ENCODE measurements at places on chromosomes 3 and 15.

GRCh38 chr3:29265509-29266072 is 15.3 kb upstream of the RBMS3 start:
- no peak for DNase-seq

GRCh38 chr3:113668015-113668414 is 28.4 kb downstream of the USF3 start:
- DNase-seq = no peak

DNA sequence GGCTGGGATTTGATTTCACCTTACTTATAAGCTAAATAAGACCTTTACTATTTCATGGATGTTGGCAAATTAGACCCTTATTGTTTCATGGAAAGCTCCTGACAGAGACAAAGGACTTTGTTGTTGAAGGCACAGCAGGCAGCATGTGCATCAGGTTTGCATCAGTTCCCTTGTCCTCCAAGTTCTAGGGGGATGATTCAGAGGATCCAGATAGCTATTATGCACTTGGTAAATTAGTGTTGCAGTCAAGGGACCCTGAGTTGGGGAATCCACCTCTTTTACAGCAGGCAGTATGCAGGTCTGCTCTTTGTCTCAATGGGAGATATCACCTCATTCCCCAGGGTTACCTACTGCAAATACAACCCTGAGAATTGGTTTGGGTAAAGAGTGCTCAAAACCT is 131.4 kb upstream of the IGSF10 start:
- no peak for DNase-seq

DNA sequence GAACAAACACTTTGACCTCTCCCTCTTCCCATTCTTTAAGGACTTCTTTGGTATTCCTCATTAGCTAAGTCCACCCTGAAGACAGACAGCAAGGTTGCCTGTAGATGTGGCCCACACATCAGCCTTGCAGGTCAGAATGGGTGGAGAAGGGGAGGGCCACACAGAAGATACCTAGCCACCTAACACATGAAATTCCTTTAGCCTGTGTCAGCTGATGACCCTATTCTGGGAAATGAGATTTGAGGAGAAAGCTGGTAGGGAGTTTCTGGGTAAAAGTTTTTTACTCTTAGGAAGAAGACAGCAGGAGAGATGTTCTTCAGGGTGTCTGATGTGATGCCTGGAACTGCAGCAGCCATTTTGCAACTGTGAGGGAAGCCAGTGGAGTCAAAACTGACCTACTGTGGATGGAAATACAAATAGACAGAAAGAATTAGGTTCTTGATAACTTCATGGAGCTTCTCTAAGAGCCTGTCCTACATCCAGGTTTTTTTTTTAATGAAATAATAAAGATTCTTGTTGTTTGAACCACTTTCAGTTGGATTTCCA is 17.8 kb upstream of the SMAD6 start:
- DNase-seq = no peak

- no peak for DNase-seq
Measured at GRCh38 chr3:29410220-29410619, 129.3 kb downstream of the RBMS3 start.

DNA sequence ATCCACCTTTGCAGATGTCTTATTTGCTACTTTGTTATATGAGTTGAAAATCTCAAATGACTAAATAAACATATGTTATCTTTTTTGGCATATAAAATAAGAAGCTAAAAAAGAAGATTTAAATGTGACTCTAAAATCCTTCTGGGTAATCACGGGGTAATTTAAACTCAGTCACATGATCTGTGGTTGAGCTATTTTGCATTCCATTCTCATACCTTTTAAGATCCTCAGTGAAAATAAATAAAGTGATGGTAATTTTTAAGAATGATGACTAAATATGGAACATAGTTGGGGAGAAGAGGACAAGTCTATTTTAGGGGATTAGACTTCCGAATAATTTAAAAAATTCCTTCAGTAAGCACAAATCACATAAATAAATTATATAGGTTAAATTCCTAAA is 1076.8 kb downstream of the TUSC7 start:
- no peak for DNase-seq

DNA sequence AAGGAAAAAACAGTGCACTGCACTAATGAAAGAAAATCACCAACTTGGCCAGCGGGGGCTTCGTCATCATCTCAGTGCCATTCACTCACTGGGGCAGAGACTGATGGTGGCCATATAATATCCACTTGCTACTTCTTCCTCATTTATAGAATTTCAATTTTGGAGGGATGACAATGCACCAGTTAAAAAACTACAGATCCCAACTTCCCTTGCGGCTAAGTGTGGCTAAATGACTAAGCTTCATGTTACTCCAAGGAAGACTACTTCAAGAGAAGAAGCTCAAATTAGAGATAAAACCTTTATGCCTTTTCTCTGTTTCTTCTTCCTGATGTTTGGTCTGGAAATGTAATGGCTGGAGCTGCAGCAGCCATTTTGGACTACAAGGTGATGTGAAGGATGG is 38.8 kb downstream of the NGLY1 start:
- DNase-seq = no peak

- DNase-seq = no peak
Measured at GRCh38 chr3:181454451-181455027, 257.2 kb upstream of the SOX2 start.

GRCh38 chr3:43148033-43148432 is 42.2 kb upstream of the POMGNT2 start:
- no peak for DNase-seq

GRCh38 chr3:65523878-65524277 is 514.8 kb downstream of the MAGI1 start:
- no peak for DNase-seq

DNA sequence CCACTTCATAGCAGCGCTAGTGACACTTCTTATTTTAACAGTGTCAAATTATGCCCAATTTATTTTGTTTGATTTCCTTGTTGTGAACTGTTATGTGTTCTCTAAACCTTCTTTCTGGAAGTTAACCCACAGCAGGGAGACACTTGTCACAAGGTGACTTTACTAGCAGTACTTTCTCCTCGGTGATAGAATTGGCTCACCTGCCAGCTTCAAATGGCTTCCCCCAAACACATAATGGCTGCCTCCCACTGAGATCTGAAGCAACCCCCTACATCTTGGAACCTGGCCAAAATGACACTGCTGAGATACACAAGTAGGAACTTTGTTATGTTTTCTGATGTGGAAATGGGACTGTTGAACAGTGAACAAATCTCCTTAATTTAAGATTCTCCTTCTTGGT is 238.8 kb upstream of the DPH6 start:
- no peak for DNase-seq

GRCh38 chr3:51384055-51384725 is 901 bp upstream of the MANF start:
- no peak for DNase-seq

GRCh38 chr3:120928991-120929390 is 21.0 kb downstream of the STXBP5L start:
- DNase-seq = no peak

DNA sequence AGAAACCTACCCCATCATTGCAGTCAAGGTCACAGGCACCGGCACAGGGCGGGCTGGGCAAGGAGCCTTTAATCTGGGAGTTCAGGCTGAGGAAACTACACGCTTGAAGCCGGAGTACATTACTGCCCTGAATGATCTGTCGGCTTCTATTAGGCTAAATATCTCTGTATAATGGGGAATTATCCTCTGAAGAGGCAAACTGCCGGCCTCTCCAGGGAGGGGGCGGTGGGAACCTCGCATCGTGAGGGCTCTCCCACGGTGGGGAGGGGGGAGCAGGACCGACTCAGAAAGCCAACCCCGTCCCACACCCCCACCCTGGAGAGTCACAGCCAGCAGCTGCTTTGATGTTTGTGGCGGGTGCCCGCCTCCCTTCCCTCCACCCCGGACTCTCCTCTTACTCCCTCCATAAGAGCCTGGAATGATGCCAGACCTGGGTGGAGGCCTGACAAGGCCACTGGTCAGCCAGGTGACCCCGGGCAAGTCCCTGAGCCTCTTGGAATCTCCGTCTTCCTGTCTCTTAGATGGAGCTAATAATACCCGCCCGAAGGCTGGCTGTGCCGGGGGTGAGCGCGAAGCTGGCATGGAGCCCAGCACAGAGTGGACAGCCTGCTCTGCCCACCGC is 63.4 kb upstream of the LINGO1 start:
- DNase-seq = no peak

DNA sequence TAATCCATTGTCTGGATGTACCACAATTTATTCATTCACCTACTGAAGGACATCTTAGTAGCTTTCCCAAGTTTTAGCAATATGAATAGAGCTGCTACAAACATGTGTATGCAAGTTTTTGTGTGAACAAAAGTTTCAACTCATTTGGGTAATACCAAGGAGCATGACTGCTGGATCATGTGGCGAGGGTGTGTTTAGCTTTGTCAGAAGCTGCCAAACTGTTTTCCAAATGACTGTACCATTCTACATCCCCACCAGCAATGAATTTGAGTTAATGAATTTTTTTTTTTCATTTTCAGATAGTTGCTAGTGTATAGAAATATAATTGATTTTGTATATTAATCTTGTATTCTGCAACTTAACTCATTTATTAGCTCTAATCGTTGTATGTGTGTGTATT is 20.0 kb upstream of the ELP6 start:
- no peak for DNase-seq

DNA sequence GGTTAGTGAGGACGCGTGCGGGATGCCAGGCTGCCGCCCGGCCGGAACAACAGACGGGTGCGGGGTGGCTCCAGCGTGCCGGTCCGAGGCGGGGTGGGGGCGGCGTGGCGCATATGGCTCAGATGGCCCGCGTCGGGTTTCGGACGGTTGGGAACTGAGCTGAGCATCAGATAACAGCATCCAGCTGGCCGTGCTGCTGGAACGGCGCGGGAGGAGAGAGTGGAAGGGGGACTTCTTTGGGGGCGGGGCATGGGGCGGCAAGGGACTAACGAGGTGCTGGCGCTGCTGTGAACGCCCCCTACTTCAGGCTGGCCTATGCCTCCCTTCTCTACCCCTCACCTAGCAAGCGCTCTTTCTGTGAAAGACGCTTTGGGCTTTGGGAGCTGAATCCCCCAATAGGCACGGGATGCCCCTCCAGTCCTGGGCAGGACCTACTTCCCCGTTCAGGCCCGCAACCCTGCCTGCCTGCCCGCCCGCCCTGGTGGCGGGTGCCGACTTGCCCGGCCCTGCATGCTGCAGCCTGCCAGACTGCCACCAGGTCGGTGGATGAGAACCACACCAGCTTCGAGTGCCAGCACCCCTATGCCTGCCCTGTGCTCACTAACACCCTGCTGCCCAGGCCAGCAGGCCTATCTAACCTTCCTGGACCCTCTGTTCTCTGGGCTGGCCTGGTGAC is 542 bp downstream of the INKA1 start:
- DNase-seq = peak; percentile 61

GRCh38 chr15:75736256-75736655 is 23.6 kb upstream of the CSPG4 start:
- DNase-seq = no peak

DNA sequence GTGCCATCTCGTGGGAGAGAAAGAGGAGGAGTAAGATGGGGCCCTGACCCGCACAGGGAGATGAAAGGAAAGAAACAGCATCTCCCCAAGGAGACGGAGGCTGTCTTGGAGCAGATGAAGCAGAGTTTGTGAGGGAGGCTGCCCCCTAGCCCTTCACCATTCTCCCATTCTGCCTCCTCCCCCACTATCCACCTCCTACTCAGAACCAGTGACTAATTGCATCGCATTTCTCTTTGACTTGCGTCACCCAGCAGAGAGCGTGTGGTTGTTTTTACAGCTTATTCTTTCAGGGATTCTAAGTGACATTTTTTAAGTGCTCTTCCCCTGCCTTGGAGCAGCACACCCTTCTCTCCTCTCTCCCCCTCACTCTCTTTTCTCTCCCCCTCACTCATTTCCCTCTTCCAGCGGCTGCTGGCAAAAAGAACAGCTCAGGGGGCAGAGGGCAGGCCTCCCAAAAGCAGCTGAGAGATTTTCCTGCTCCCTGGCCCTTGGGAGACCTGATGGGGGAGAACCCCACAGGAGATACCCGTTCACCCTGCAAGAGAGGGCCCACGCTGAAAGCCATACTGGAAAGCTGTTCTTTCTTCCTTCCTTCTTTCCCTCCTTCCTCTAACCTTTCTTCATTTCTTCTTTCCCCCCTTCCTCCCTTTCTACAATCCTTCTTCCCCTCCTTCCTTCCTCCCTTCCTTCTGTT is 91.8 kb downstream of the MRPL46 start:
- no peak for DNase-seq

DNA sequence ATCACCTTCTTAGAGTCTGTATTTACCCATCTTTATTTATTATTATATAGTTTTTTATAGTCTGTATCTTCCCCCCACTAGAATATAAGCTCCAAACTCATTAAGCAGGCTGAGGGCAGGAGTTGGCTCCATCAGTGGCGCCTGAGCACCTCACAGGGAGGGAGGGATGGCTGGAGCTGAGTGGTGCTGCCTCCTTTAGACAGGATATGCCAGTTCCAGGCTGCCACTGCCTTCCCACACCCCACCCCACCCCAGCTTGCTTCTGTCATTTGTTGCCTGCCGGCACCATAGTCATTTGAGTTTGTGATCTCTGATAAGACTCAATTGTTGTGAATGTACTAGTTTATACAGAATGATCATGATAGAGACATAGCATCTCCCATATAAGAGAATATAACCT is 85.5 kb downstream of the KLHL25 start:
- DNase-seq = no peak

DNA sequence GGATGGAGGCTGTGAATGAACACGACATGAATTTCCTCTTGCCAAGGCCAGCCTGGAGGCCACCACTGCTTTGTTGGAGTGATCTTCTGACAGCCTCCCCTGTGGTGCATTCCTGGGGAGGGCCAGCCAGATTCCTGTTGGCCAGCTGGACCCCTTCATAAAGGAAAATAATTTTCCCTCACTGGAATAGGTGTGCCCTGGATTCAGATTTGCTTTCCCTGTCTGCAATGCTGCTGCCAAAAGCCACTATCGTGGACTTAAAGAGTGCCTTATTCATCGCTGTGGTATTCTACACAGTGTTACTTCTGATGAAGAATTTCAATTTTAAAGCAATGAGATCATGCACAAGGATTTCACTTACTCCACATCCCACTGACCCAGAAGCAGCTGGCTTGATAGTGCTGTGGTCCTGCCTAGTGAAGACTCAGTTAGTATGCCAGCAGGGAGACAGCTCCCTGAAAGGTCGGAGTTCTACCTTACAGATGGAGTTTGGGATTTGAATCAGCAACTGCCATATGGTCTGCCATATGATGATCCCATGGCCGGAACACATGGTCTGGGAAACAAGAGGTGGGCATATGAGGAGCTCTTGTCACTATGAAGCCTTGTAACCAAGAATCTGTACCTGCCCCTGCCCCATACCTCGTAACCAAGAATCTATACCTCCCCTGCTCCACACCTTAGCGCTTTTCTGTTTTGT is 145.2 kb downstream of the KLF13 start:
- DNase-seq = no peak

Measured in kidney capillary endothelial cell (primary cell).